ENCODE measurements at places on chromosomes 7 and 10. TPM values are rescaled to one million over a fixed set of nuclear protein-coding genes. Genes with fewer than 3 reads are reported as not detected.

DNA sequence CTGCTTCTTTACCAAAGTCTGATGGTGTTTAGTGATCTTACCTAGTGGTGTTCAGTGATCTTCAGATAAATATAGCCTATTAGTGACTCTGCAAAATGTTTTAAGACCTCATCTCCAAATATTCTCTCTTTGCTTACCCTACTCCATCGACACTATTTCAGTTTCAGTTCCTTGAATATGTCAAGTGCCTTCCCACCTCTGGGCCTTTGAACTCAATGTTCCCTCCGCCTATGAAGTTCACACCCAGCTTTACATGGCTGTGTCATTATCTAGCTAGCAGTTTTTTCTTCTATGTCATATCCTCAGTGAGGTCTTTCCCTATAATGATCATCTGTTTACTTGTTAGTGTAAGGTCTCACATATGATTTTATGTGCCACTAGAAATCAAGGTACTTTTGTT is 322.6 kb downstream of the DGKB start:
- no peak overlapping the region for H3K4me3 ChIP-seq
- no peak overlapping the region for H3K27ac ChIP-seq
- no peaks in the 10 kb centered on the region for H3K4me1 ChIP-seq
- H3K27me3 ChIP-seq, result no peaks in the 10 kb centered on the region

- no peak for DNase-seq
- no peaks in the 10 kb centered on the region for H3K27me3 ChIP-seq
- H3K4me3 ChIP-seq, result no peak overlapping the region
- no peak overlapping the region for H3K27ac ChIP-seq
- no peaks in the 10 kb centered on the region for H3K36me3 ChIP-seq
These were observed 200.0 kb downstream of the GFRA1 start for GRCh38 chr10:116073001-116073400.

DNA sequence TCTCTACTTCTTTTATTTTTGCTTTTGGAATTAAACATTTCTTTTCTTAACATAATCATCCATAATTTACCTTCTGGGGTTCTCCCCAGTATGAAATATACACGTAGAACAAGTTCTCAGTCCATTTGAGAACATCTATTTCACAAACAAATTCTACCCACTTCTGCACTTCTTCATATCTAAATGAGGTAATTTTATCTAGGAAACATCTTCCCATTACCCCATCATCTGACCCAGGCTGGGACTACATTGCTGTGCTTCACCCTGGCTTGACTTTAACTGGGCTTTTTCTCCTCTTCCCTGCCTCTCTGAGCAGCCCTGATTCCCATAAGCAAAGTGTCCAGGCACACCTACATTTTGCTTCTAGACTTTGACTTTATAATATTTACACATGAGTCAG is 43.3 kb upstream of the AMPH start:
- DNase-seq, result no peak
- no peaks in the 10 kb centered on the region for H3K4me1 ChIP-seq
- H3K4me3 ChIP-seq, result no peak overlapping the region
- H3K27ac ChIP-seq, result no peak overlapping the region

DNA sequence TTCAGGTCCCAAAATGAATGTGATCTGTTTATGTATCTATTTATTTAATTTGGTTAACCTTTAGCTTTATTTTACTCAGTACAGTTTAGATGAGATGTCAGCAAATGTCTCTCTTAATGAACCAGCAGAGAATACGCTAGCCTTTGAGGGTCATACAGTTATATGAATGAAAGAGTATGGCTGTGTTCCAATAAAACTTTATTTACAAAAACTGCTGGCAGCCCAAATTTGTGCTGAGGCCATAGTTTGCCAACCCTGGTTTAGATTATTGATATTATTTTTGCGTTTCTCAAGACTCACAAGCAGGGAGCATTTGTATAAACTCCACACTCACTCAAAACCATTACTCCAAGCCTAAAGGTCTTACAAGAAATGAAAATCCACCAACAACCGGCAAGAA is 323.4 kb upstream of the NRP1 start:
- no peak overlapping the region for H3K4me3 ChIP-seq
- no peak overlapping the region for H3K27ac ChIP-seq
- no peak for DNase-seq
- H3K27me3 ChIP-seq, result no peaks in the 10 kb centered on the region
- H3K36me3 ChIP-seq, result no peaks in the 10 kb centered on the region

DNA sequence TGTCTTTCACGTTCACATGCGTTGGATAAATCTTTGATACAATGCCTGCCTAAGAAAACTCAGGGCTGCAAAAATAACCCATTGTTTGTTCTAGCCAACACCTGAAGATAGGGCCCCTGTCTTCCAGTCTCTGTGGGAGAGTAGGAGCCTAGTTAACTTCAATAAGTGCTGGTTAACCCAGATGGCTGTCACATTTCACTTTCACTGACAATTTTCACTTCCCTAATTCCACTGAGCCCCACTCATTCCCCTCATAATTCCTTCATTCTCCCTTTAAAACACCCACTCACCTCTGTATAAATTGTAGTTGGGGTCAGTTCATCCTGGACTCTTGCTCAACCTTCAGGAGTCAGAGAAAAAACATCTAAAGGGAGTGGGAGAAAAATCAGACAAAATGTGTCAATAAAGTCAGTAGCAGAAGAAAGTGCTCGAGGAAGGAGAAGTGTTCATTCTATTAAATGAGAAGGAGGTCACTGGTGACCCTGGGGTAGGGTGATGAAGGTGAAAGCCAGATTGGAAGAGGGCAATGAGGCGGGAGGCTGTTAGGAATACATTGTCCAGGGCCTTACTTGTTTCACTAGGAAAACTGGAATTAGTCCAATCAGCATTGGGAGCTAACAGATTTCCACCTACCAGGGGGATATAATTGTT is 51.2 kb upstream of the ABI1 start:
- H3K27ac ChIP-seq, result no peak overlapping the region
- no peak for DNase-seq
- H3K36me3 ChIP-seq, result no peaks in the 10 kb centered on the region
- H3K4me1 ChIP-seq, result no peaks in the 10 kb centered on the region
- H3K27me3 ChIP-seq, result no peaks in the 10 kb centered on the region

- no peaks in the 10 kb centered on the region for H3K36me3 ChIP-seq
- H3K27me3 ChIP-seq, result no peaks in the 10 kb centered on the region
- DNase-seq, result no peak
- no peak overlapping the region for H3K4me3 ChIP-seq
These were observed 324.9 kb upstream of the POT1 start for GRCh38 chr7:125254566-125254965.

- no peaks in the 10 kb centered on the region for H3K36me3 ChIP-seq
- H3K4me1 ChIP-seq, result no peaks in the 10 kb centered on the region
- H3K27me3 ChIP-seq, result no peaks in the 10 kb centered on the region
- DNase-seq, result no peak
- no peak overlapping the region for H3K4me3 ChIP-seq
These were observed 229.9 kb downstream of the SEMA3E start for GRCh38 chr7:83419013-83419412.

DNA sequence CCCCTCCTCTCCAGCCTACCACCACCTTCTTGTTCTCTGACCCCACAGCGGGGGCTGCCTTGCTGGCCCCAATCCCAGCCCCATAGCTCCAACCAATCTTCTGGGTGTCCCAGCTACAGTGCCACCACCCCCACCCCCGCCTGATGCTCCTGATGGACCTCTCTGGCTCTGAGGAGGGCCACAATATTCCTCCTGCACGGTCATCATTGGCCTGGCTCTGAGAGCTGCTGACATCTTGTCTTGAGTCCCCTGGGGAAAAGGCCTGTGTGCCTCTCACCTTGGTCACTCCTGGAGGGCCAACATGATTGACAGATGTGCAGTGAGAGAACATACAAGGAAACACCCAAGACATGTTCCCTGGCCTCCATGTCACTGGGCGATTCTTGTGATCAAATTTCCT is 7.6 kb downstream of the GDF2 start:
- no peaks in the 10 kb centered on the region for H3K4me1 ChIP-seq
- no peaks in the 10 kb centered on the region for H3K27me3 ChIP-seq
- no peaks in the 10 kb centered on the region for H3K36me3 ChIP-seq
- H3K4me3 ChIP-seq, result no peak overlapping the region
- no peak overlapping the region for H3K27ac ChIP-seq

- no peaks in the 10 kb centered on the region for H3K4me1 ChIP-seq
- no peaks in the 10 kb centered on the region for H3K27me3 ChIP-seq
- no peaks in the 10 kb centered on the region for H3K36me3 ChIP-seq
- no peak overlapping the region for H3K27ac ChIP-seq
These were observed 4.7 kb downstream of the TMEM236 start for GRCh38 chr10:17756557-17757217.

DNA sequence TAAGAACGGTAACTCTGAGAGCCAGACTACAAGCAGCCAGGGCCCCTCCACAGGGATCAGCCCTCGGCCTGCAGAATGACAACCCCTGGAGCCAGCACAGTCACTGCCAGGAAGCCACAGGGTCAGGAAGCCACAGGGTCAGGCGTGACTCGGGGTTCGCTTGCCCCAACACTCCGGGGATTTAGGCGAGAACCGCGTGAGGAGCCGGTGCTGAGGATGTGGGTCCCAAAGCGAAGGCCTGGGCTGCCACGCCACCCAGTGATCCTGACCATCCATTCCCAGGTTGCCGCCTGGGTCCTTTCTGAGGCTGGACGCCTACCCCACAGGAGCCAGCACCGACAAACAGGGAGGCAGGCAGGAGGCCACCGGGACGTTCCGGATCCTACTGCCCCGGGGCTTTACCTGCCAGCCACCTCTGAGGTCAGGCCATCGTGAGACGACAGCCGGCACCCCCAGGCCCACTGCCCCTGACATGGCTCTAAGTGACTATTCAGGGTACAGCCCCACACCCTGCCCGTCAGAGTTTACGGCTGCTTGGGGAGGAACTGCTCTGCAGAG is 228.6 kb downstream of the ELFN1 start:
- H3K4me1 ChIP-seq, result peaks cover 7% of the 10 kb centered on the region
- H3K36me3 ChIP-seq, result no peaks in the 10 kb centered on the region
- peak; percentile 19 for DNase-seq
- no peak overlapping the region for H3K4me3 ChIP-seq
- no peaks in the 10 kb centered on the region for H3K27me3 ChIP-seq
- H3K27ac ChIP-seq, result no peak overlapping the region

DNA sequence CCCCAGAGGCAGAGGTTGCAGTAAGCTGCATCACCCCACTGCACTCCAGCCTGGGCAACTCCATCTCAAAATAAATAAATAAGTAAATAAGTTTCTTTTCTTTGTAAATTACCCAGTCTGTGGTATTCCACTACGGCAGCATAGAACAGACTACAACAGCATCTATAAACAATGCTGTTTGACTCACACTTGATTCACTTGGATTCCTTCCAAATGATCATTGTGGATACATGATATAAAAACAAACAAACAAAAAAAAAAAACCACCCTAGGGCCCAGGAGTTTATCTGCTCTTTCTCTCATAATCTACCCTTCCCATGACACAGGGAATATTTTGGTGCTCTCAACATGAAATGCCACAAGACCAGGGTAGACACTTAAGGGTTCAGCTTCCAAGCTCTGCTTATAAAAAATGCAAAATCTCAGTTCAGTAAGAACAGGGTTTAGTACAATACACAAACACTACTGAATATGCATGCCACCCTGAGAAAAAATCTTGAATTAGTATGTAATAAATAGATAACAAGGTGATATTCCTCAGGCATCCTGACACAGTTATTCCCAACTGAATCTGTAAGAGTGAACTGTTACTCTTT is 200.9 kb downstream of the FAM107B start:
- DNase-seq, result no peak
- H3K4me3 ChIP-seq, result no peak overlapping the region
- peaks cover 62% of the 10 kb centered on the region for H3K4me1 ChIP-seq
- H3K36me3 ChIP-seq, result no peaks in the 10 kb centered on the region
- no peaks in the 10 kb centered on the region for H3K27me3 ChIP-seq

DNA sequence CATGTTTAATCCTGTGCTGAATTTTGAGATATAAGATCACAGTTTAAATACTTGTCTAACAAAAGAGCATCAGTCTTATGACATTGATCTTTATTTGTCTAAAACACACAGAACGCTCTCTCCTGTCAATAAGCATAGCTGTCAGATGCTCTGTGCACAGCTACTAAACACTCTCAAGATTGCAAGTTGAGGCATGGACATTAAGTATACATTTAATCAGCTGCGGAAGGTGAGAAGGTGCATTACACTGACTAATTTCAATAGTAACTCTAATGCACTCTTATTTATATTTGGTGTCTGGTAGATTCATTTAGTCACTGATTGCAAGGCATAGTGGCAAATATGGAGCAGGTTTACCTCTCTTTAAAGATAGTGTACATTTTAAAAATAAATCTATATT is 580.3 kb upstream of the NRP1 start:
- no peak for DNase-seq
- H3K4me1 ChIP-seq, result no peaks in the 10 kb centered on the region
- no peak overlapping the region for H3K27ac ChIP-seq
- no peaks in the 10 kb centered on the region for H3K36me3 ChIP-seq
- no peaks in the 10 kb centered on the region for H3K27me3 ChIP-seq

GRCh38 chr10:23373156-23373555 is 28.6 kb upstream of the C10orf67 start:
- no peak for DNase-seq
- no peaks in the 10 kb centered on the region for H3K36me3 ChIP-seq
- peaks cover 15% of the 10 kb centered on the region for H3K4me1 ChIP-seq
- H3K27ac ChIP-seq, result no peak overlapping the region
- no peaks in the 10 kb centered on the region for H3K27me3 ChIP-seq

DNA sequence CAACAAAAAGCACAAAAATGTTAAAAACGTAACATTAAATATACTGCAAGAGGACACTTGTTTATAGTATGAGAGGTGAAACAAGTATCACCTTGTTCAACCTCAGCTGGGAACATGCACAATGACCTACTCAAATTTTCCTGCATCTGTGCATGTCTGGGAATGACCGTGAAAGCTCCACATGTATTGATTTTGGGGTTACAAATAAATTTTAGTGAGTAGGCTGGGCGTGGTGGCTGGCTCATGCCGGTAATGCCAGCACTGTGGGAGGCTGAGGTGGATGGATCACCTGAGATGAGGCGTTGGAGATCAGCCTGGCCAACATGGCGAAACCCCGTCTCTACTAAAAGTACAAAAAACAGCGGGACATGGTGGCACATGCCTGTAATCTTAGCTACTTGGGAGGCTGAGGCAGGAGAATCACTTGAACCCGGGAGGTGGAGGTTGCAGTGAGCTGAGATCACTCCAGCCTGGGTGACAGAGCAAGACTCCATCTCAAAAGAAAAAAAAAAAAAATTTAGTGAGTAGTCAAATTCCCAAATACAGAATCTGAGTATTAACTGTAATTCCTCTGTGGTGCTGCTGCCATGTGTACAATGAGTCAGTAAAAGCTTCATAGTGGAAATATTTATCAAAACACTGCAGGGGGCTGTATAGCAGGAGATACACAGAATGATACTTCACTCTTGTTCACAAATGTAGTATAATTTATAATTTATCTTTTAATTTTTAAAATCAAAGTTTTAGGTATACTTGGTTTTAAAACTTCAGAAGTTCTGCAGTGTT is 41.1 kb downstream of the SUGCT start:
- no peak overlapping the region for H3K4me3 ChIP-seq
- H3K27ac ChIP-seq, result no peak overlapping the region
- no peaks in the 10 kb centered on the region for H3K27me3 ChIP-seq
- DNase-seq, result no peak

GRCh38 chr7:106397994-106398393 is 113.2 kb upstream of the NAMPT start:
- peaks cover 12% of the 10 kb centered on the region for H3K27me3 ChIP-seq
- no peaks in the 10 kb centered on the region for H3K4me1 ChIP-seq
- no peaks in the 10 kb centered on the region for H3K36me3 ChIP-seq
- H3K27ac ChIP-seq, result no peak overlapping the region
- no peak for DNase-seq
- H3K4me3 ChIP-seq, result no peak overlapping the region

SCART1 gene
- 0.70 TPM for total RNA-seq

PON1 gene
- not detected for total RNA-seq

PNLIP gene
- total RNA-seq, result 2.3 TPM

CUZD1 gene
- not detected for total RNA-seq

CD36 gene
- total RNA-seq, result 1,087 TPM

BAIAP2L1 gene
- 1.8 TPM for total RNA-seq

SYT15B gene
- 1.00 TPM for total RNA-seq
